ENCODE measurements at places on chromosomes 4 and X.

- DNase-seq, result no peak
Measured at GRCh38 chr4:123953566-123953965, 557.0 kb downstream of the SPRY1 start.

- DNase-seq, result no peak
Measured at GRCh38 chr4:183154701-183155391, 55.8 kb downstream of the WWC2 start.

DNA sequence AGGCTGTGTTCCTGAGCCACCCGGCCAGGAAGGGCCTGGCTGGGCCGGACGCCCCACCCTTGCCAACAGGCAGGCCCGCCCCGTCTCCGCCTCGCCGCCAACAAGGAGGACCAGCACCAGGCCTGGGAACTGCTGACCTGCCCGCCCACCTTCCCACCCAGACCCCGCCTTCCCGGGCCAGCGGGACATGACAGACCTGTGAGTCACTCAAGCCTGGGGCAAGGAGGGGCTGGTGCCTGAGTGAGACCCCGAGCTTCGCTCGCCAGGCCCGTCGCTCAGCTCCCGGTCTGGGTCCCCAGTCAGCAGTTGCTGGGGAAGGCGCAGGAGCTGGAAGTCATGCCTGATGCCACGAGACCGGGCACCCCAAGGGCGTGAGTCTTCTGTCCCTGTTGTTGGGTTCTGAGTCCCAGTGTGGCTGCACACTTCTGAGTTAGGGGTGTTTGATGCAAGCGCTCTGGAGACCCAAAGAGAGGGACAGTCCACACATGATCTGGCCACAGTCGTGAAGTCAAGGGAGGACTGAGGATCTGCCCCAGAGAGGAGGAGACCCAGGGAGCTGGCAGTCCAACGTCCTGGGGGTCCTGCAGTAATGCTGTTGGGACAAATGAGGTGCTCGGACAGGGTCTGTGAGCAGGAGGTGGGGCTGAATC, at the start of gene DNASE1L1:
Gene DNASE1L1, minus strand, starts transcription at position 33 of the 650 bp plus-strand sequence. CDS start 3,686 bp downstream, outside the sequence.
- no peak for DNase-seq

DNA sequence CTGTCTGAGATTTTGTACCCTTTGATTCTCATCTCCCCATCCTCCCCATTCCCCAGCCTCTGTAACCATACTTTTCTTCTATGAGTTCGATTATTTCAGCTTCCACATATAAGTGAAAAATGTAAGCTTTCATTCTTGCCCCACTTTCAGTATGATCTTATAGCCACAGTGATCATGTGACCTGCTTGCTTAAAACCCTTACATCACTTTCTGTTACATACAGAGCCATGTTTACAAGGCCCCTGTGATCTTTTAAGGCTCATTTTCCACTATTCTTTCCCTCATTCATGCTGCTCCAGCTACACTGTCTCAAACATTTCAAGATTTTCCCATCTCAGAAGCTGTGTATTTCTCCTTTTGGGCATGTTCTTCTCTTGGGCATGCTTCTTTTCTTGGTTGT, 147.7 kb downstream of the DCK start:
- DNase-seq, result no peak

- DNase-seq, result no peak
Measured at GRCh38 chr4:10143171-10143570, 26.6 kb upstream of the WDR1 start.

GRCh38 chr4:2941138-2942036, 21.8 kb downstream of the NOP14 start:
- DNase-seq, result no peak

All from activated CD8-positive, alpha-beta memory T cell treated with anti-CD3 and anti-CD28 coated beads for 1 hour (primary cell).